ENCODE measurements at places on chromosomes 7 and 10.

GRCh38 chr7:98841179-98841997 is 28.4 kb downstream of the TMEM130 start:
- peak; percentile 42 for DNase-seq

DNA sequence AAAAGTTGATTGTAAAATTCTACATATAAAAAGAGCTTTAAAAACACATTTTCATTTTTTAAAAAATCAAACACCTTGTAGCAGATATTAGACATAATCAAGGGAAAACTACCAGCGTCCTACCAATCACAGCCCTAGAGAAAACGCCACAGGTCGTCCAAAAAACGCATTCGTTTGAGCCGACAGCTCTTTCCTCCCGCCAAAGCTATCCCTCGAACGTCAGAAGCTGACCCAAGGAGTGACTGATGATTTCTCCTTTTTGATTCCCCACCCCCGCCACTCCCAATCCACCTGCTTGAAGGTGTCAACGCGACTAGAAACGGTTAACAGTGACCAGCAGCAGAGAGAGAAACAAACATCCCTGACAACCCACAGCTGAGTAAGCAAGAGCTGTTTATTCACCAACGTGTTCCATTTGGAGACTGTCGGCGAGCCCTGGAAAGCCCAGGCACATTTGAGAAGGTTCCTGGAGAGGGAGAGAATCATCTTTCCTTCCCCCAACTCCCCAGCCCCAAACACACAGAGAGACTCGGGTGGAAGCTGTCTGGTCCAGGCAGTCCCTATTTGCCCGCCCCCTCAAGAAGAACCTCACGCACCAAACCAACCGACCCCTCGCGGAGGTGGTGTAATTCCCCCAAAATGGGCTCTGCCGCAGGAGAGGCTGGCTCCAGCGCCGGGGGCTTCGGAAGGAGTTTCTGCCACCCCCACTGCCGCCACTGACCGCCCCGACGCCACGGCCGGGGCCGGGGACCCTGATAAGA is 622 bp downstream of the CPEB3 start:
- peak; percentile 40 for DNase-seq

GRCh38 chr10:28468707-28469483 is 64.0 kb upstream of the WAC start:
- DNase-seq, result no peak

DNA sequence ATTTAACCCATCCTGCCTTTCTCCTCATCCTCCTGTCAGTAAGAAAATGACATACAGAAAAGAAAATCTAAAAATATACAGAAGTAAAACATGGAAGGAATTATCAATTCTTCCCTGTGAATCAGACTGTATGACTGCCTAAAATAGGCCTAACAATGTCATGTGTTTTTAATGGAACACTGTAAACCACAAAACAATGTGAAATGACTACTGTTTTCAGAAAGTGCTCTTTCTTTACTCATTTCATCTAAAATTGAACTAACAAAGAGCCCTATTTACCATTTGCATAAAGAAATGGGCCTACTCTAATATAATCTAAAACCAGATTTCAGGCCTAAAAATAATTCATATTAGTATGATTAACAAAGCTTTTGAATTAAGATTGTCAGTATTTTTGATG is 35.7 kb downstream of the SEMA3E start:
- DNase-seq, result no peak

GRCh38 chr10:60270426-60270825 is 119.2 kb downstream of the ANK3 start:
- DNase-seq, result no peak

DNA sequence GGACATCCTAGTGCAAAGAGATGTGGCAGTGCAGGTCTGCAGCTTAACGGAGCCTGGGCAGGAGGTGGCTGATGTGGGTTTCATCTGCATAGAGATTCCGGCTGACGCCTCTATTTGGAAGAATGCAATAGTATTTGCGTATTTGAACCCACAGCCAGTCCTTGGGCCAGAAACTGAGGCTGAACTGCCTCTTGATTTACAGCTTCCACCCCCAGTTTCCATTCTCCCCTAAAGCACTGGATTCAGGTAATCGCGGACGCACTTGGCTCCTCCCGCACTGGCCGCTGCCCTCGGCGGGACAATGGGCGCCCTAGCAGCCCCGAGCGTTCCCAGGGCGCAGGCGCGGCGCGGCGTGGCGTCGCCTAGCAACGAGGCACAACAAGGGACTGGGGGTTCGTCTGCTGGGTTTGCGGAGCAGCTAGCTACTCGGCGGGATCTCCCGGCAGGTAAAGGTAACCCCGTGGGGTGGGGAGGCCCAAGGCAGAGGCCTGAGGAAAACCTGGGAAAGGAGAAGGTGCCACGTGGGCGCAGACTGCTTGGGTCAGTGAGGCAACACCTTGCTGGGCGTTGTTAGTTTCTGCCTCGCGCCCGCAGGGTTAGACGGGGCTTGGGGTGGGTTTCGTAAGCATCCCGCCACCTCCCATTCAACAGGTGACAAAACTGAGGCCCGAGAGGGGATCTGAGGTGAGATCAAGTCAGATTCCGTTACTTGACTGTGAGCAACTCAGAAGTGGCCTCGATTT is at the start of gene ARMC3:
ARMC3 (plus strand) TSS at position 393 of the 743 bp plus-strand sequence. CDS start 3,944 bp downstream, outside the sequence.
- peak; percentile 85 for DNase-seq

- DNase-seq, result no peak
Observed at GRCh38 chr10:126133082-126133620, 236.8 kb downstream of the FANK1 start.

- DNase-seq, result peak; percentile 98
Observed at GRCh38 chr10:110918269-110918642, 724 bp downstream of the BBIP1 start.

DNA sequence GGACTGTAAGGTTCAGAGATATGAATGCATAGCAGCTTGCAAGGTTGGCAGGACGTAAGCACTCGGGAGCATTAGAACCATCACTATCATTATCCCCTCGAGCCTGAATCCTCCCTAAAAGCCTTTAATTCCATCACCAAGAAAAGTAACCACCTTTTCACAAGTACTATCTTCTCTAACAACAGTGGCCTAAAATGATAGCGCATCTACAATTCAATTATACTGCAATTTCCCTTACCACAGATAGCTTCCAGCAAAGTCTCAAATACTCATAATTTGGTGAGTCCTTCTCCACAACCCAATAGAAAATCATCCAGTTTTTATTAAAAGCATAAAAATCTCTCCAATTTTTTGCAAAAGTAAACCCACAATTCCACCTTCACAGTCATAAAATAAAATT is 42.0 kb downstream of the COL1A2 start:
- no peak for DNase-seq

GRCh38 chr7:95608359-95609173 is 12.2 kb upstream of the PDK4 start:
- peak; percentile 91 for DNase-seq

DNA sequence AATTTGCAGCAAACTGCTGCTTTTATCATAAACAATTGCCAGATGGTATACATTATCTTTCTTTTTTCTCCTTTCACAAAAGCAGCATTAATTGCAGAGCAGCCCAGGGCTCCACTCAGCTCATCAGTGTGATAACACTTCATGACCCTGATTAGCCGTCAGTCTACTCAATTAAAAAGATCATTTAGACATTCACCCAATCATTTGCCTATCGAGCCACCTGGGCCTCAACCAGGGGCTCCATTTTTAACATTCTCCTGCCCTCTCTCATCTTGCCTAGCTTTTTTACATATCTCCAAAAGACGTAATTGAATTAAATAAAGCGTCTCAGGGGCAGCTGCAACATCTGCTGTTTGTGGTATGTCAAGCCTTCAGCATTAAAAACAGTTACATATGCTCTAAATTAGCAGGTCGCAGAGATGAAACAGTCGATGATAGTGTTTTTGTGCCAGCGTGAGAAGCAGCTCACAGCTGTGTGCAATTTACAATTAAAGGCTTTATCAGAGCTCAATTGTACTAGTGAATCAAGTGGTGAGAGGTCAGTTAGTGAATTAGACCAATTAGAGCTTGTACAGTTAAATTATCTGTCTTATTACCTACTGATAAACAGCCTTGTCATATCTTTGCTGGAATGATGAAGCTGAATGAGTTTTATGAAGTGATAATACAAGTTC is 522.5 kb downstream of the ETV1 start:
- DNase-seq, result no peak

GRCh38 chr7:67343572-67343971 is 346.9 kb downstream of the TYW1 start:
- DNase-seq, result no peak

DNA sequence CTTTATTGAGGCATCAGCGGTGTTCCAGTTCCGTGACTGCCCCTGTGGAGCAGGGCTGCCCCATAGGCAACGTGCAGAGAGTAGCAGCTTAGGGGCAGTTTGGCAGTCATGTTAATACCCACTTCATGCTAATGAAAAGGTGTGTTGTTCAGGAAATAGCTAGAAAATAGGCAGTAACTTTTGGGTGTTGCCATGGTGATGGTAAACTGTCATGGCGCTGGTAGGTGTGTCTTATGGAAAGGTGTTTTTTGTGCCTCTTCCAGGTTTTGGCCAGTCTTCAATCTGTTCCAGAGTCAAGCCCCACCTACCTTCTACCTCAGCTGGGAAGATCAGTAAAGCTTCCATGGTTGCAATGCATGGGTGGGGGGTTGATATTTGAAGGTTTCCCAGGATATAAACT is 36.3 kb upstream of the MINDY3 start:
- DNase-seq, result no peak

DNA sequence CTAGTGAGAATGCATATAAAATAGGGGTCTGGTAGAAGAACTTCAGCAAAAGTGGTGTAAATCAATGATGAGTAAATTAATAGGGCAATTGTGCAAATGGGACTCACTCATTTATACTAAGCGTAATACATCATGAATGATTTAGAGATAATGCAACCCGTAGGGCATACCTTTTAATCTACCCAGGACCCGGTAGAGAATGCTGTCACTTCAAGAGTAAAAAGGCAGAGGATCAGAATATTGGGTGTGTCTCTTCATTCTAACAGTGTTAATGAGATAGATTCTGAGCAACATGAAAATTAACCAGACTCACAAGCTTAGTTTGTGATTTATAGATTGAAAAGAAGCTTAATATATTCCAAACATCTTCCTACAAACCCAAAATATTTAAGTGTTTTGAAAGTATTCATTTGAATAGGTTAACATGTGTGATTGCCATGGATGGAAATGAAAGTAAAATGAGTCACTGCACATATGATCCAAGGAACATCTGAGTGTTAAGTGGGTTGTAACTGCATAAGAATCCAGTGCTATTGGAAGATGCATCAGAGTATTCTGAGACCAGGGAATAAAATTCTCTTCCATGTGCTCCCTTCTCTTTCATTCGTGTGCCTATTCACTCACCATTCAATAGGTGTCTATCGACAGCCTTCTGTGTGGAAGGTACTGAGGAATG is 690.6 kb downstream of the AUTS2 start:
- no peak for DNase-seq

DNA sequence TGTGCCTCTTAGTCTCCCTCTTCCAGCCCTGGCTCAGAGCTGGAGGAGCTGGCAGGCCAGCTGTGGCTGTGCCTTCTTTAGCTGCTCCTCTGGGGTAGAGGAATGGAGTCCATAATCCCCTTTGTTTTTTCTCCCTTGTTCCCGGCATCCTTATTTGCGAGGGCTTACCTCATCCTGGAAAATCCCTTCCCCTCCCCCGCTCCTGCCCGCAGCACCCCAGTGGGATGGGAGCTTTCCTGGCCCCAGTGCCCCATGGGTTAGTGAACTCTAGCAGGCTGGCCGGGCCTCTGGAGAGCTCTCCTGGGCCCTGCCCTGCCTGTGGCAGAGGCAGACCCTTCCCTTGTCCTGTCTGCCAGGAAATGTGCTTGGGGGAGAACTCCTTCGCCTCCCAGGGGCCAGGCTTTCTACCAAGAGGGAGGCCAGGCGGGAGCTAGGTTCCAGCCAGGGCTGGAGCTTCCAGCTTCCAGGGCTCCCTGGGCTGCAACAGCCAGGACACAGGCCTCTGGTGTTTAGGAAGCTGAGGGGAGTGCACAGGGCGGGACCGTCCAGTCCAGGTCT is 16.5 kb upstream of the TRIM8 start:
- peak; percentile 65 for DNase-seq

DNA sequence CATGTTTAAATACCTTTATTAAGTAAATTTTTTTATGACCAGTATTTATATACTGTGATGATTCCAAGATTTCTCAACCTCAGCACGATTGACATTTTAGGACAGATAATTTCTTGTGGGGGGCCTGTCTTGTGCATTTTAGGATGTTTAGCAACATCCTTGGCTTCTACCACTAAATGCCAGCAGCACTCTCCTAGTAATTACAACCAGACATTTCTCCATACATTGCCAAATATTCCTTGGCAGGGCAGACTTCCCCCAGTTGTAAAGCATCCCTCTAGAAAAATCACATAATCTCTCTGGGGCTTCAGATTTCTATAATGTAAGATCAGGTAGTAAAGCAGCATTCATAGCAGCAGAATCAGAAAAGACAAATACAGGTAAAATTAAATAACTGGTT is 7.8 kb upstream of the LIPM start:
- no peak for DNase-seq

GRCh38 chr10:79072994-79073645 is 4.4 kb downstream of the ZMIZ1 start:
- no peak for DNase-seq

DNA sequence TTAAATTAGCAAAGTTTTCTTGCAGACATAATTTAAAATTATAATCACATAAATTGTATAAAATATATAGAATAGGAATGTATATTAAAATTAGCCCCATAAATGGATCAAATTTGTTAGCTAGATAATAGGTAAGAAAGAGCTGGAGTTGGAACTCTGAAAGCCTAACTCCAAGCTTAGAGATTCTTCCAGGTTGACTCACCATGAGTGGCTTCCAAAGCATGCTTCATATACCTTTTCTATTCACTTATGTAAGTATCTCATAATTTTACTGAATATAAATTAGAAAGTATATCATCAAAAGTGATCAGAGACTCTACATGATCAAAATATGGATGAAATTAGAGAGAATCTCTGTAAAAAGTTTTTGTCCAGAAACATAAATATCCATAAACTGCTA is 320.7 kb upstream of the MAGI2 start:
- DNase-seq, result no peak

- no peak for DNase-seq
Observed at GRCh38 chr7:36185756-36186155, 32.7 kb downstream of the EEPD1 start.

GRCh38 chr10:101301111-101301731 is 52.7 kb upstream of the BTRC start:
- peak; percentile 34 for DNase-seq

DNA sequence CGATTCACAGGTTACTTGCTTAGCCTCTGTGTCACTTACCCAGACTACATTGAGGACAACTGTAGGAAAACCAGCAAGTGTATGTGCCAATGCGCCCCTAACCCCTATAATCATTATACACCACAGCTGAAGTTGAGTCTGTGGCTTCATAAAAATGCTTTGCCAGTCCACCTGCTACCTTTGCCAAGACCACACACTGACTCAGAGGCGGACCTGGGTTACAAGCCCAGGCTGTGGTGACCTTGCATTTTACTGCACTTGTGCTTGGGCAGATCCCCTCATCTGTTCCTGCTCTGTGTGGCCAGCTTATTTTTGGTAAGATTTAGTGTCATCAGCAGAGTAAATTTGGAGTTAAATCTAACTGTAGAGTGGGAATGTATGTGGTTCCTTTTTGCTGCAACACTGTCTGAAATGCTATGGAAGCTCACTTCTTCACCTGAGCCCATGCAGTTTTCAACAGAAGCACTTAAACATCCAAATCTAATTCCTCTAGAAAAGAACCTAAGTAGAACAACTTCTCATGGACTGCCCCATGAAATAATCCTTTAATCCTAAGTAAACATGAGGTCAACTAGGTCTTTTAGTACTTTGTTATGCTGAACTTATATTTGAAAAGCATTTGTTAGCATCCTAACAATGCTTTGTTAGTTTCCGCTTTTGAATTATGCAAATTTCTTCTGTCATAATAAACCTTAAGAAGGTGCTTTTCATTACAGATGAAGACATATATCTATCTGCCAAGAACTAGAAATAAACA is 96.2 kb upstream of the AMPH start:
- DNase-seq, result no peak

- DNase-seq, result no peak
Observed at GRCh38 chr10:110324201-110324804, 19.6 kb upstream of the SMNDC1 start.

All from heart left ventricle (tissue), 16 donors.